IgD-negative memory B cell (primary cell): ENCODE measurements at places on chromosomes 1 and 21. TPM values are rescaled to one million over a fixed set of nuclear protein-coding genes. Genes with fewer than 3 reads are reported as not detected.

The KIAA0040 gene
- polyA plus RNA-seq: 85.7 TPM

The DNM3 gene
- 0.39 TPM for polyA plus RNA-seq

The ATP1A2 gene
- not detected for polyA plus RNA-seq

The HCN3 gene
- 2.3 TPM for polyA plus RNA-seq

The KCTD3 gene
- 1.3 TPM for polyA plus RNA-seq

The JUN gene
- 217 TPM for polyA plus RNA-seq

The USP48 gene
- polyA plus RNA-seq: 58.4 TPM

The TFF3 gene
- polyA plus RNA-seq: not detected

The LRRN2 gene
- polyA plus RNA-seq: not detected

The DNAH14 gene
- polyA plus RNA-seq: 0.10 TPM

The MRAP gene
- polyA plus RNA-seq: not detected

The RIPPLY3 gene
- not detected for polyA plus RNA-seq

The SPRR1A gene
- not detected for polyA plus RNA-seq

The PTPN7 gene
- polyA plus RNA-seq: 18.7 TPM

The PLD5 gene
- not detected for polyA plus RNA-seq

The THEM5 gene
- not detected for polyA plus RNA-seq

The S100A12 gene
- polyA plus RNA-seq: 0.97 TPM

The RNU1-2 gene
- not detected for polyA plus RNA-seq

The ITLN2 gene
- not detected for polyA plus RNA-seq

The C1orf94 gene
- polyA plus RNA-seq: not detected

The NHLH1 gene
- not detected for polyA plus RNA-seq

The GNPAT gene
- polyA plus RNA-seq: 40.1 TPM

The PRKAA2 gene
- polyA plus RNA-seq: not detected

The LCE2C gene
- not detected for polyA plus RNA-seq

The PRAMEF20 gene
- polyA plus RNA-seq: not detected

The TSPEAR gene
- polyA plus RNA-seq: not detected

The ZNF648 gene
- not detected for polyA plus RNA-seq

The CFHR5 gene
- polyA plus RNA-seq: not detected

The FAM72A gene
- polyA plus RNA-seq: 0.51 TPM

The NCAM2 gene
- polyA plus RNA-seq: not detected

The SLC6A9 gene
- polyA plus RNA-seq: 0.19 TPM

The CHRM3 gene
- polyA plus RNA-seq: not detected

The BCAR3 gene
- 2.7 TPM for polyA plus RNA-seq

The CTSS gene
- polyA plus RNA-seq: 478 TPM

The TACSTD2 gene
- polyA plus RNA-seq: not detected

The OR2T33 gene
- polyA plus RNA-seq: not detected

The FAM72D gene
- not detected for polyA plus RNA-seq

The CYP4A11 gene
- polyA plus RNA-seq: not detected

The TEDDM1 gene
- 0.08 TPM for polyA plus RNA-seq

The LCE1D gene
- not detected for polyA plus RNA-seq

The FMO2 gene
- not detected for polyA plus RNA-seq

The MRPL20 gene
- polyA plus RNA-seq: 144 TPM

The SYPL2 gene
- polyA plus RNA-seq: not detected

The KRTAP21-2 gene
- polyA plus RNA-seq: not detected

The VCAM1 gene
- polyA plus RNA-seq: not detected

The CTTNBP2NL gene
- polyA plus RNA-seq: 0.76 TPM

The SHC1 gene
- 35.7 TPM for polyA plus RNA-seq

The LGR6 gene
- not detected for polyA plus RNA-seq

The NPHS2 gene
- polyA plus RNA-seq: not detected

The PCP4L1 gene
- polyA plus RNA-seq: not detected

The DIRAS3 gene
- not detected for polyA plus RNA-seq

The IFNGR2 gene
- polyA plus RNA-seq: 131 TPM

The DTL gene
- polyA plus RNA-seq: 0.19 TPM

The PLEKHG5 gene
- polyA plus RNA-seq: not detected

The OR2G6 gene
- polyA plus RNA-seq: not detected

The HIVEP3 gene
- 1.4 TPM for polyA plus RNA-seq

The PGM1 gene
- 24.7 TPM for polyA plus RNA-seq

The FCAMR gene
- not detected for polyA plus RNA-seq

The FBXO44 gene
- polyA plus RNA-seq: 16.9 TPM
